ENCODE measurements at places on chromosomes 4 and X.

GRCh38 chr4:153222707-153223426, 18.6 kb downstream of the TRIM2 start:
- no peak for DNase-seq

DNA sequence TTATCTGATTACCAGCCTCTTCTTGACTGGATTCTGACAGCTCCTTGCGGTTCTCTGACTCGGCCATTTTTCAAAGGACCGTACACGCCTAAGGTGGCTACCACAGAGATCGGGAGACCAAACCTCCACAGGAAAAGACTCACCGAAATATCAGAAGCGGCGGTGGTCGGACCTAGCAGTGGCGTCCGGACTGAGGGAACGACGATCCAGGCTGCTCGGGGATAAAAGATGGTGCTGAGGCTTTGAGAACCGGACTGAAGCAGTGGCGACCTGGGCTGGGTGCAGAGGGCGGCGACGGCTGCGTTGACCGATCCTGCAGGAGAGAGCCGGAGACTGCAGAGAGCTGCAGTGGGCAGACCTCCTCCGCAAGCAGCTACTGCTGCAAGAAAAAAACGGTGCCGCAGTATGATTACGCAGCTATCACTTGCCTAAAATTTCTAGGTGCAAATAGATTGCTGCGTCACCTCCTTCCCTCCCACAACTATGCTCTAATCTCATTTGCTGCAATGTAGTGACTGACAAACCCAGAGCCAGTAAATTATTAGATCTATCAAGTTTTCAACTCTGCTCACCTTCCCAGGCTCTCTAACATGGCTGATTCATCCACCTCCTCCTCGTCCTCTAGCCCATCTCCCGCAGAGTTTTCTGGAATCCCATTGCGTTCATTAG, at the start of gene NAP1L2:
TSS of gene NAP1L2 (minus strand) at position 426 of the 669 bp plus-strand sequence. CDS start at position 67, 359 bp downstream.
- no peak for DNase-seq

DNA sequence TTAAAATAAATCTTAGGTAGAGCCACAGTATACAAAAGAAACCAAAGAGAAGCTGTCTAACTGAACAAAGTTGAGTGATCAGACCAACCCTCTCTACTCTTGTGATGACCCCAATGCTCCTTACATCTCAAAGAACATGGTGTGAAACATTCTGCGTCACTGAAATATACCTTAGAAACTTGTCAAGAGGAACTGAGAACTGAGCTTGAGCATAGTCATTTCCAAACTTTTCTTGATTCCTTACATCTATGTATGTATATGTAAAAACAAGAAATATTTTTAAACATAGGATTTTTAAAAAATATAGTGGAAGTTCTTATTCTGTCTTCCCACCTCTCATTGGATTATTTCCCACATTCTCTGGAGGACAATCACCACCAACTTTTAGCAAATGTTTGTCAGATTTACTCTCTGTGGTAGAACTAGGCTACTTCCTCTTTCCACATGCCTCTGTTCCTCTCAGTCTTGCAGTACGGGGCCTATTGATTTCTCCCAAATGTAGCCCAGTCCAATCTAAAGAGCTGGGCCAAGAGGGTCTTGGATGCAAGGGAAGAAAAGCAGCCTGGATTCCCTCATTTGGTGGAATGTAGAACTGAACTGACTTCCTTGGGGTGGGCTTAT, 98.2 kb upstream of the HHIP start:
- no peak for DNase-seq

DNA sequence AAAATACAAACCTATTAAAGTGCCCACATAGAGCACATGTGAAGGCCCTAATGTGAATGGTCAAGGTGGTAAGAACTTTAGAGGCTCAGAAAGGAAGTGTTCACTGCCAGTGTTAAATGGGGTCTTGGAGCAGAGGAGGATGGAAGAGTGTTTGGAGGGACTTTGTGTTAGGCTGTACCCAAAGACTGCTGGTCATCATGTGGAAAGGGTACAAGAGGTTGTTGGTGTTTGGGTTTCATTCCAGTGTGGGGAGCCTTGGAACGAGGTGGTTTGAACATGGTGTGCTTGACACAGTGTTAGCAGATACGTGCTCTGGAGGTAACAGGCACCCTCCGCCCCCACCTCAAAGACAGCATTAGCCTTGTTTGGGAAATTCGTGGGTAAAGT, 73.1 kb downstream of the RAPGEF2 start:
- no peak for DNase-seq

DNA sequence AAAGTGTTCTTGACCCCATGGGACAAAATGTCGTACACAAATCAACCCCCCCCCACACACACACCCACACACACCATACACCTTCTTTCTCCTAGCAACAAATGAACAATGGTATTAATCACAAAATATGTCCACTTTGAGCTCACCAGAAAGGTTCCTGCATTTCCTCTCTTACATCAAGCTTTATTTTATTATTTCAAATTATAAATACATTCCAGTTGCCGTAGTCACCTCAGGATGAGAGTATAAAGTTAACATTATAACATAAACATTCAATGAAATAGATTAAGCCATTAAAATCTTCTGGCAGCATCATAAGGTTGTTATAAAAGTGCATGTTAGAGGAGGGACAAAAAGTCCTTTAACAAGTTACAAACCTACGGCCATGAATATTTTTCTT, 7.3 kb downstream of the XK start:
- DNase-seq: no peak

Measured in HS-5 (cell line).